Liver (tissue), 10 donors: ENCODE measurements at places on chromosomes 2 and 18.

DNA sequence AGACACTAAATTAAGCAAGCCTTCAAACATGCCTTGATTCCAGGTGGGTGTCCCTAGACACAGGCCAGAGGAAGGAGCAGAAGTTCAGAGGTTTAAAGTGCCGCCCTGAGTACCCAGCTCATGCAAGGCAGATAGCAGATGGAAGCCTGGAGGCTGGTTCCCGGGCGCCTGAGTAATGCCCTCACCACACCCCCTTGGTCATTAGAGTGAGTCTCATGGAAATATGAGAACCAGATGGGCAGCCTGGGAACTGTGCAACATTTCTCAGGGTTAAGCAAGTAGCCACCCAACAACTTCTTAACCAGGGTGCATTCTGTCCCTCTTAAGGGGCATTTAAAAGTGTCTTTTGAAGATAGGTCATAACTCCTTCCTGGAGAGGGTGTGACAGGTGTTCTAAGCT is 44.1 kb downstream of the TGFA start:
- no peak overlapping the region for H3K4me3 ChIP-seq
- no peak for DNase-seq
- no peaks in the 10 kb centered on the region for H3K27me3 ChIP-seq
- peaks cover 3% of the 10 kb centered on the region for H3K4me1 ChIP-seq
- H3K36me3 ChIP-seq = no peaks in the 10 kb centered on the region

DNA sequence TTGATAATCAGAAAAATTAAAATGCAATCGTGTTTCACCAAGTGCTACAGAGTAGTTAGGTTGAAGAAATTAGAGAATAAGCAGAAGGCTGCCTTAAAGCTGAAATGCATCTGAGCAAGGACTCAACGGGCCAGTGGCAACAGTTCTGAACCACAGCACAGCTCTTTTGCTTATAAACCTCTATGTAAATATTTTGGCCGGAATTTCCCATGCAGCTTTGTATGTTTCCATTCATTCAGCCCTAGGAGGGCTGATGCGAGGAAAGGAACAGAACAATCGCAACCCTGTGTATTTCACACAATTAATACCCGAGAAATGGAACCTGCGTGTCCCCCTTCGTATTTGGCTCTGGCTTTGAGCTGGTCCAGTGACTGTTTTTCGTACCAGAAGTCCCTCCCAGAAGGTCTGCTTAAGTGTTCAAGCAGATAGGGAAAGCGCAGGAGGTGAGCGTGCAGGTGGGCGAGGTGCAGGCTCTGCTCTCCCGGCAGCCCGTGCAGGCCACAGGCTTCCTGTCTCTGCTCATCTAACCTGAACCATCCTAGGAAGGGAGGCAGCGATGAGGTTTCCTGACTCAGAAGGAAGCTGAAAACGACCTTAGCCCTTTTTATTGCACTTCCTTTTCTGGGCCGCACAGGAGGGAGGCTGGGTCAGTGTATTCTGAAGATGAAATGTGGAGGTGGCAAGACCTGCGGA is 67.3 kb downstream of the ASB1 start:
- no peak overlapping the region for H3K27ac ChIP-seq
- H3K4me1 ChIP-seq = no peaks in the 10 kb centered on the region
- H3K36me3 ChIP-seq = no peaks in the 10 kb centered on the region

- H3K4me1 ChIP-seq = no peaks in the 10 kb centered on the region
- no peaks in the 10 kb centered on the region for H3K36me3 ChIP-seq
- no peaks in the 10 kb centered on the region for H3K27me3 ChIP-seq
- no peak overlapping the region for H3K4me3 ChIP-seq
- DNase-seq = no peak
Measured at GRCh38 chr2:204407204-204408014, 137.9 kb upstream of the PARD3B start.

GRCh38 chr2:10223471-10223870 is 79.2 kb upstream of the HPCAL1 start:
- H3K36me3 ChIP-seq = no peaks in the 10 kb centered on the region
- DNase-seq = no peak
- no peaks in the 10 kb centered on the region for H3K4me1 ChIP-seq
- no peak overlapping the region for H3K27ac ChIP-seq
- no peaks in the 10 kb centered on the region for H3K27me3 ChIP-seq

DNA sequence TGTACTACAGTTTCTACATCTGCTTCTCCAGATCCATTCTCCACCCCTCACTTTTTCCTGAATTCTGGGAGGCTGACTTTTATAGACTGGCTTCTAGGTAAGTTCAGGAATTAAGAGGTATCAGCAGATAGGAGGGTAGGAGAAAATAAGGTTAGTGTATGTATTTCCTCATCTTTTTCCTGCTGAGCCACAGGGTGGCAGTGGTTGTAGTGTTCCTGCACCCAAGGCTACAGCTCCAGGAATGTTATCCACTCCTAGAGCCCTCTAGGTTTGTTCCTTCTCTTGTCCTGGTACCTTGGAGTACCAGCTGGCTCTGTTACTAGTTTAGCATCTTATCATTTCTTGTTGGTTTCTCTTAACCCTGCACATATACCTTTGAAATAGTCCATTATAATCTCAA is 40.7 kb upstream of the C2orf66 start:
- no peaks in the 10 kb centered on the region for H3K4me1 ChIP-seq
- H3K27ac ChIP-seq = no peak overlapping the region
- H3K4me3 ChIP-seq = no peak overlapping the region
- no peak for DNase-seq
- no peaks in the 10 kb centered on the region for H3K27me3 ChIP-seq
